Stimulated activated CD8-positive, alpha-beta memory T cell treated with anti-CD3 and anti-CD28 coated beads, Interleukin-4, amount 100 ng/mL, for 1 hour (primary cell): ENCODE measurements at places on chromosomes 4 and X.

GRCh38 chr4:110412354-110413065, 63.4 kb upstream of the ENPEP start:
- no peak for DNase-seq

GRCh38 chrX:128800138-128800537, 723.2 kb downstream of the SMARCA1 start:
- DNase-seq, result no peak

DNA sequence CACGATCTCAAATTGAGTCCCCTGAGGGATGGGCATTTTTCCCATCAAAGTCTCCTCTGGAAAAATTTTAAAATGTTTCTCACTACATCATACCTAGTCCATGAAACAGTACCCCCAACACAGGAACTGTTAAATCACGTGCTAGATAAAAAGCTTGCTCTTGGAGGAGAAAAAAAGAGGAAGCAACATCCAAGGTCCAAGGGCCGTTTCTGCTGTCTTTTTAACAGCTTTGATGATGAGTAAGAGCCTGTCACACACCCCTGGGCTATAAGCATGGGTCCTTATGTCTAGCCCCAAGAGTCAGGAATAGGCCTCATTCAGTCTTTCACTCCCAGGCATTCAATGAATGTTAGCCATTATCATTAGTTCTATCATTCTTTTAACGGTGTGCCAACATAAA, 128.9 kb downstream of the SH3KBP1 start:
- DNase-seq, result no peak

- DNase-seq, result peak; percentile 62
Measured at GRCh38 chr4:112321776-112322684, 24.9 kb downstream of the ALPK1 start.
